ENCODE measurements at places on chromosomes 2 and 18.

GRCh38 chr2:10087360-10087759 is 7.1 kb upstream of the CYS1 start:
- DNase-seq: no peak

GRCh38 chr2:235756491-235756890 is 262.6 kb downstream of the AGAP1 start:
- no peak for DNase-seq

GRCh38 chr2:64291181-64291580 is 147.0 kb upstream of the PELI1 start:
- DNase-seq: no peak

- DNase-seq: no peak
Observed at GRCh38 chr2:44623622-44624351, 262.0 kb downstream of the CAMKMT start.

DNA sequence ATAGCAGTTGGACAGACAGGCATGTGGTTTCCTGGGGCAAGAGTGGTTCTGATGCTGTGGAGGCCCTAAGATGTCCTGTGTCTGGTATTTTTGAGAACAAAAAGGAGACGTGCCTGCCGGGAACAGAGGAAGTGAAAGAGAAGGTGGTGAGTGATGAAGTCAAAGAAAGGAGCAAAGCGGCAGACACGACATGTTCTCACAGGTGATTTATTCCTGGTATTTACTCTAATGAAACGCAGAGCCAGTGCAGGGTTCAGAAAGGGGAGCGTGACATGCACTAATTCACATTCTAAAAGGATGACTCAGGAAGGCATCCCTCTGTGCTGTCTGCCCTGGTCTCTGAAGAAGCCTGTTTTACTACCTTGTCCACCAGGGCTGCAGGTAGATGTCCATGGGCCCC is 211.0 kb downstream of the KCNE4 start:
- no peak for DNase-seq

- DNase-seq: no peak
Observed at GRCh38 chr2:112993831-112994230, 11.4 kb upstream of the IL36A start.

- peak; percentile 56 for DNase-seq
Observed at GRCh38 chr18:21682371-21683051, 22.1 kb downstream of the ABHD3 start.

DNA sequence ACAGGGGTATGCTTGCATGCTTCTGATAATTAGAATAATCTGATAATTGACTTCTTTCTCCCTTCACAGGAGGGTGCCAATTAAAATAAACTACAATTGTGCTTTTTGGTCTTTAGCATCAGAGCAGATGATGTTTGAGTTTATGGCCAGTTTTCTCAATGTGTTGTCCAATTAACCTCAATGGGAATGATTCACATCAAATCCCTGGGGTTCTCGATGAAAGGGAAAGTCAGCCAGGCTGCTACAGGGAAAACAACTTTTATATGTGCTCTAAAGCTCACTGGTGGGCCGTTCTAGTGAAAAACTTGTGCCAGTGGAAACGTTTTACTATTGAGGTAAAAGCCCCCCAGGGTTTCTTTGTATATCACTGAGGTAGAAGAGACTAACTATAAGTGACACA is 887.3 kb upstream of the CRIM1 start:
- no peak for DNase-seq

DNA sequence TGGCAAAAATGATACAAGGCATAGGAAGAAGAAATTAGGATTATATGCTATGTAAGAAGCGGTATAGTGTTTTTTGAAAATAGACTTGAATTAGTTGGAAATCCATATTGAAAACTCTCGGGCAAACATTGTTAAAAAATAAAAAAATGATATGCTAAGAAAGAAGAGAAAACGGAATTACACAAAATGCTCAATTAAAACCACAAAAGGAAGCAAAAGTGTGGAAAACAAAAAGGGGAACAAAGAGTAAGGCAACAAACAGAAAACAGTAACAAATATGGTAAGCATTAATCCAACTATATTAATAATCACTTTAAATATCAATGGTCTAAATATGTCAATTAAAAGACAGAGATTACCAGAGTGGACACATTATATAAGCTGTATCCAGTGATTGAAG is 58.4 kb downstream of the TXNL1 start:
- no peak for DNase-seq

DNA sequence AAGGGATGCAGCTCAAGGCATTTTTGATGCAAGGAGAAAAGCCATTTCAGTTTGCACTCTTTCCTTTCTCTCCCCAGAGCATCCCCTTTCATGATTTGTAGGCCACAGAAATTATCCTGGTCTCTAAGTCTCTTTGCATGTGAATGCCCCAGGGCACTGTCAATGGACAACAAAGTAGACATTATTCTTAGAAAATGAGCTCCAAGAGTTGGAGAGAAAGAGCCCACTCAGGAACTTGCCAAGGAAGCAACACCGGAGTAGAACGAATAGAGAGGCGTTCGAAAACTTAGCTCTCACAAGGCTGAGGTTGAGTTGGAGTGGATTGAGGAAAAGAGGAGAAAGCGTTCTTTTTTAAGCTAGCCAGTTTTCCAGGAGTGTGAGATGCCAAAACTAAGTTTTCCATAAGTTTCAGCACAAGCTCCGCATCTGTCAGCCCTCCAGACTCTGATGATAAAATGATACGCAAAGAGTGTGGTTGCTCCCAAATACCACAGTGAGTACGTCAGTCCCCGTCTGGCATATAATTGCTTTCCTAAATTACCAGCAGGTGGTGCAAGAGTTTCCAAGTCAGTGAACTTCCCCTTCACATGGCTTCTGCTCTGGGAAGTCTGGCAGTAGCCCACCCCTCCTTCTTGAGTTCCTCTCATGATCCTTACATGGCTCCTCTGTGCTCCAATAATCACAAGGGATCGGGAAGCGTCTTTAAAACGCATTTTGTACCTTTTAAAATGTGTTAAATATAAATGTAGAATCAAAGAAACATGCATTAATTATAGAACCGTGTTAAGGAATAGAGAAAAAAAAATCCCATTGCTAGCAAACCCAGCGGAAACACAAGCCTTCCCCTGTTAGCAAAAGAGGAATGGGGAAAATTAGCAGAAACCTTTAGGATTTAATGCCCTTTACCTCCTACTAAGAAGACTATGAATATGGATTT is 1060.6 kb upstream of the FANCL start:
- peak; percentile 67 for DNase-seq

- DNase-seq: no peak
Observed at GRCh38 chr2:223041527-223042109, 10.4 kb upstream of the KCNE4 start.

GRCh38 chr2:39996653-39997080 is 217.6 kb upstream of the THUMPD2 start:
- no peak for DNase-seq

- no peak for DNase-seq
Observed at GRCh38 chr2:25098670-25099486, 57.0 kb downstream of the EFR3B start.

GRCh38 chr2:10790228-10790973 is 22.2 kb downstream of the PDIA6 start:
- DNase-seq: no peak

DNA sequence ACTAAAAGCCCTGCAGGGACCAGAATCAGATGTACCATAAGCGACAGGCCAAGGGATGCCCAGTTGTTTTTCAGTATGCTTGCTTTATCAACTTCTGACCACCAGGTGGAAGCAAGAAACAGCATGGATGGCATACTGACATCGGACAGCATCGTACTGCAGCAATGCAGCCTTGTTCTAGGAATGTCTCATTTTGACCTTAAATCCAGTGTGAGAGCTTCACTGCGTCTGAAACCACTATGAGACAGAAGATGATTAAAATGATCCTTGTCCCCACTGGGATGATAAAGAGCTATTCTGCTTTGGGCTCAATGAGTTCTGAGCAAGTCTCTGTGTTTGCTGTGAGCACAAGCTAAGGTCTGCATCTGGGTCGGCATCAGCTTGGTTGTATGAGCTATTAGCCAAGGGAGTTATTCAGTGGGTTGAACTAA is 54.3 kb downstream of the CDK15 start:
- peak; percentile 80 for DNase-seq

GRCh38 chr2:112542984-112543661 is 858 bp downstream of the POLR1B start:
- peak; percentile 43 for DNase-seq

DNA sequence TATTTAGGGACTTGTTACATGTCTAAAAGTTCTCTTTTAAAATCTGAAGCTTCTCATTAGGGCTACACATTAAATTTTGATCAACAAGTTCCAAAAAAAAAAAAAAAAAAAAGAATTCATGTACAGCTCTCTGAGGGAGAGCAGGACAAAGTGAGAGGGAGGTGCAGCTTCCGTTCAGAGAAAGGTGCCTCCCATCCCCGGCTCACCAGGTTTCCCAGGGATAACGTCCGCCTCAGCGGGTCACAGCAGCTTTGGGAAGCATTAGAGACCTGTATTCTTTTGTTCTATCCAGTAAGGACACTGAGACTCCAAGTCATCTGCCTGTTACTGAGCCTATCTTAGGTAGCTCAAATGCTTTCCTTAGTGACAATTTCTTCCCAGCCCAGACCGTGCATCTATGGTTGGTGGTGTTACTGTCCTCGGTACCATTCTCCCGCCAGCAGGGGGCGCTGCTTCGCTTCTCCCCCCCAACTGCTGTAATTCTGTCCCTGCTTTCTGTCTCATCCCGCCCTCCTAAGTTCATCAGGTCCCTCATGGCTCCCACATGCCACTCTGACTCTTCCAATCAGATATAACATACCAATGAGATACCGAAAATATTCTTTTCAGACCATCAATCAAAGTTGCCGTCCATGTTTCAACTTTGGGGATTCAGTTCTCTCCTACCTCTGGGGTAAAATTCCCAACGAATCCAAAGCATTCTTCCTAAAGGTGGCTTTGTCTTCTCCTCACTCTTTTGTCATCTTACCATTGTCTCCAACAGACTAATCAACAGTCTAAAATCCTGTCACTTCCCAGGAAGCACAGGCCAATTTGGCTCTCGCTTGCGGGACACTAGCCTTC is 466.5 kb downstream of the METTL4 start:
- peak; percentile 61 for DNase-seq

GRCh38 chr2:9497017-9497416 is 22.7 kb downstream of the IAH1 start:
- DNase-seq: no peak

DNA sequence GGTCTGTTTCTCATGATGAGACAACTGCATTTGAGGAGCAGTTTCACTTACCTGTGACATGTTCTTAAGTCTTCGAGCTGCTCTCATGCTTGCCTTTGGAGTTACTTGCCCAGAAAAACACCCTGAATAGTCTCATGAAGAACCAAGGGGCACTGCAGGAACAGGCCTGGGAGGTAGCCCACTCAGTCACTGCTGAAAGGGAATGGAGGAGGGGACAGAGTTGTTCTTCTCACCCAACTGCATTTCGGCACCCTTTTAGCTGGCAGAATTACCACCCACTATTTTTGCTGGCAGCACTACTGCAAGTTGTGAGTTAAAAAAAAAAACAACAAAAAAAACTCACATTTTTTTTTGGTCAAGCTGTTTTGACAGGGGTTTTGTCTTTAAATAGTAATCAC is 181.9 kb downstream of the PTPRM start:
- no peak for DNase-seq

- DNase-seq: no peak
Observed at GRCh38 chr2:28325567-28326468, 66.8 kb upstream of the FOSL2 start.

DNA sequence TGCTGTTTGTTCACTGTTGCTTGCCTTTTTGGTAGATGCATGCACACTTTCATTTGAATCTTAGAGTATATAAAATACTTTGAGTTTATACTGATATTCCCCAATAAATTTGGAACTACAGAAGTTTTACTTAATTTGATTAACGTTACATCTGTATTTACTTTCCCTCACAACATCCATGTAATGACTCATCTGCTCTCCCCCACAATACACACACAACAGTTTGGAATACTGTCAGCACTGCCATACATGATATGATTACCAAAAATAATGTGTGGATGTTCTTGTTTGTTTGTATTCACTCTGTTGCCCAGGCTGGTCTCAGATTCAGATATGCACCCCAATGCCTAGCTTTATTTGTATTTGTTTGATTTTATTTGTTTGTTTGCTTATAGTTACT is 144.2 kb downstream of the WDR7 start:
- no peak for DNase-seq

DNA sequence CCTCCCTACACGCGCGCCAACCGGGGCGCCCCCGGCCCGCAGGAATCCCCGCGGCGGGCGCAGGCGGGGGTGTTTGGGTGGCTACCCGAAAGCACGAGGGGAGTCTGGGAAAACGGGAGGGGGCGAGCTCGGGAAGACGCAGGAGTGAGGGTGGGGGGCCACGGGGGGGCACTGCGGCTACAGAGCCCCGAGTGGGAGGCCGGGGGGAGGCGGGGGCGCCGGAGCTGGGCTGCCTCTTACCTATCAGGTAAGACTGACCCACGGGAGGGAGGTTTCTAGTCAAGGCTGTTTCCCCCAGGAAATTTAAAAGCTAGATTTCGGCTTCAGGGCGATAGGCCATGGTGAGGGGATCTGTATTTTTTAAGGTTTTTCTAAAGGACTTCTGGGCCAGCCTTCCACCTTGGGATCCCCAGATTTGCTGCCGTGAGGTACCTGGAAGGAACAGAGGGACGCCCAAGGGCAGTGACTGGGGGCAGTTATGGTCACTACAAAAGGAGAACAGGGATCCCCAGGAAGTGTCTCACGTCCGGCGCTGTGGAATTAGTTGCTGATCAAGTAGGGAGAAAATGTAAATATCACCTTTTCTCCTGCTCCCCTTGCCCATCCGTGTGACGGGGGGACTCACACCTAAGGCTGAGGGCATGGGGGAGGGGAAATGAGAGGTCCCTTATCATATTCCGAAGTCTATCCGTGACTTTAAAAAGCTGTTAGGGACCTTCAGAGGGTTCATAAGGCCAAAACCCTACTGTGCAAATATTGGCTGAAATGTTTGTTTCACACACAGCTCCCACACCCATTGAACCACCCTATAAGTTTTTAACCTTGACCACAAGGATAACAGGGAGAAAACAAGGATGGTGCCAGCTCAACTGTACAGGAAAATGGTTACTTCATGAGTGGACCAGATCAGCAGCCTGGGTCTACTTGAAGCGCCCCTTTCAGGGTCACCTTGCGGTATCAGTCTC is 638 bp upstream of the IRS1 start:
- peak; percentile 28 for DNase-seq

GRCh38 chr2:233081731-233082221 is 21.6 kb downstream of the INPP5D start:
- DNase-seq: no peak

DNA sequence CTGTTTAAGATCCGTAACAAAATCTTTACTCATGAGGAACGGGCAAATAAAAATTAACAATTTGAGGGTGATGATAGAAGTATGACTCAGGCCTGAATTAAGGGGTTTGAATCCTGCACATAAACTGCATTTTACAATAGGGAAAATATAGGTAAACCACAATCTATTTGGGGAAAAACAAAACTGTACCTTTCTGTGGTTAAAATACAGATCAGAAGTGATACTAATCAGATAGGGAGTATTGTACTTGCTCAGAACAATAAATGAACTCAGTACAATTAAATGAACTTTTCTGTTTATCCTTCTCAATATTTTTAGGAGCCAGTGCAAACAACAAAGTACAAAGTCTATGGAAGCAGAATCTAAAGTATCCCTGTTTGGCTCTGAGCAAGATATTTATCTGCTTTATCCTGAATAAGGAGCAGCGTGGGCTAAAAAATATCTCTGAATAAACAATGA is 287.3 kb downstream of the ZNF385B start:
- no peak for DNase-seq

Measured in hematopoietic multipotent progenitor cell treated with erythropoietin and hydrocortisone succinate and interleukin-3 and kit ligand, for 8 days (in vitro differentiated cells).